NCI-H1417 treated with DMSO at 0.1 percent for 48 hours (cell line): ENCODE measurements at places on chromosomes 12 and 14.

DNA sequence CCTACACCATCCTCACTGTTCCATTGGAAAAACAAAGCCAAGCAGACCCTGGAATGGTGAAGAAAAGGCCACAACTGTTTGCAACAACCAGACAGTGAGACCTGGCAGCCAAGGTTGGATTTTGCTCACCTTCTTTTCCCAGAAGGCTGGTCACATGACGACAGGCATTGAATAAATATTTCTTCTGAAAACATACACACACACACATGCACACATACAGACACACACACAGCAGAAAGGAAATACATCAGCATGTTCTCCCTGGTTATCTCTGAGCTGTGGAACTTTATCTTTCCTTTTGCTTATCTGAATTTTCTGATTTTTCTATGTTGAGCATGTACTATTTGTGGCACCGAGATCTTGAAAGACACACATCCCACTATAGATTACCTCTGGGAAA is 38.0 kb upstream of the CCDC60 start:
- no peak for DNase-seq

DNA sequence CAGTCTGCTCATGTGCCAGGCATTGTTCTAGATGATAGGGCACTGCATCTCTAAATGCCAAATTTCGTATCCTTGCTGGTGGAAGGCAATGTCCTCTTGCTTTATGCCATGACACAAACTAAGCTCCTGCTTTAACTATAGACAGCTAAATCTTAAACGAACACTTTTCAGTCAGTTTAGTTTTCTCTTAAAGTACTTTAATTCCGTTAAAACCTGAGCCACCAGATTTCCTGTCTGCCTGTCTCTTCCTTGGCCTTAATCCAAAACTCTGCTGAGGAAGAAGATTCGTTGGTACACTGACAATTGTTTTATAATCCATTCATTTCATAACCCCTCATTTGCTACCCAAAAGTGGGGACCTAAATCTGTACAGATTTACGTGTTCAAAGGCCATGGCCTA is 194.4 kb upstream of the BCL2L14 start:
- no peak for DNase-seq

- no peak for DNase-seq
These were observed 74.4 kb upstream of the GALNT9 start for GRCh38 chr12:132403636-132404434.

- no peak for DNase-seq
These were observed 336.4 kb upstream of the E2F7 start for GRCh38 chr12:77401770-77402081.
